ENCODE measurements at places on chromosomes 2 and 18.

GRCh38 chr2:15223887-15224286, 337.2 kb downstream of the NBAS start:
- no peak for DNase-seq

GRCh38 chr2:239222706-239223309, 178.0 kb downstream of the HDAC4 start:
- no peak for DNase-seq

DNA sequence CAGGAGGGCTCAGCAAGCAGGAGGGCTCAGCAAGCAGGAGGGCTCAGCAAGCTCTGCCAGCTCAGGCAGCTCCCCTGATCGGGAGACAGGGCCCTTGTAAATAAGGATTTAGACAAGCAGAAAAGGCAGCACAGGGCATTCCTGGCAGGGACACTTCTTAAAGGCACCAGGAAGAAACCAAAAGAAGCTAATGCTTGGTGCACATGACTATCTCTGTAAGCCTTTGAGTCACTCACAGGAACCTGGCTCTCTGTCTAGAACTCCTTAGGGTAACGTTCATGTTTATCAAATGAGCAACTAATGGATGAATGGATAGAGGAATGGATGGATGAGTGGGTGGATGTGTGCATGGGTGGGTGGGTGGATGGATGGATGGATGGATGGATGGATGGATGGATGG, 28.4 kb downstream of the TMEM37 start:
- no peak for DNase-seq

- DNase-seq: no peak
Measured at GRCh38 chr2:163248376-163249253, 410.0 kb upstream of the KCNH7 start.

GRCh38 chr18:31819106-31819924, 58.6 kb upstream of the SLC25A52 start:
- no peak for DNase-seq

DNA sequence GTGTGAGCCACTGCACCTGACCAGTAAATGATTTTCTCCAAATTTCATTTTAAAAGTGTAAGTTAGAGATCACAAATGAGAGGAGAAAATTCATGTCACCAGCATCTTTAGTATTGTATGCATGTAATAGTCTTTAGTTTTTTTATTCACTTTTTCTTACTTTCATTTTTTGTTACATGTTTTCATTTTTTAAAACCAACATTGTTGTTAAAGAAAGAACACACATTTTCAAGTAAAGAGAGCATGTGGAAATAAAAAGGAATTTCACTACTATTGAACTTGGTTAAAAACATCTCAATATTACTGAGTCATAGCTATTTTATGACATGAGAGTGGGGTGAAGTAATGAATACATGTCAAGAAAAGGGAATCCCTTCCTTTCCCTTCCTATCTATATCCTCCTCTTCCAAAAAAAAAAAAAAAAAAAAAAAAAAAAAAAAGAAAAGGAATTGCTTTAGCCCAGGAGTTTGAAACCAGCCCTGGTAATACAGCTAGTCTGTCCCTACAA, 29.1 kb upstream of the PMAIP1 start:
- no peak for DNase-seq

DNA sequence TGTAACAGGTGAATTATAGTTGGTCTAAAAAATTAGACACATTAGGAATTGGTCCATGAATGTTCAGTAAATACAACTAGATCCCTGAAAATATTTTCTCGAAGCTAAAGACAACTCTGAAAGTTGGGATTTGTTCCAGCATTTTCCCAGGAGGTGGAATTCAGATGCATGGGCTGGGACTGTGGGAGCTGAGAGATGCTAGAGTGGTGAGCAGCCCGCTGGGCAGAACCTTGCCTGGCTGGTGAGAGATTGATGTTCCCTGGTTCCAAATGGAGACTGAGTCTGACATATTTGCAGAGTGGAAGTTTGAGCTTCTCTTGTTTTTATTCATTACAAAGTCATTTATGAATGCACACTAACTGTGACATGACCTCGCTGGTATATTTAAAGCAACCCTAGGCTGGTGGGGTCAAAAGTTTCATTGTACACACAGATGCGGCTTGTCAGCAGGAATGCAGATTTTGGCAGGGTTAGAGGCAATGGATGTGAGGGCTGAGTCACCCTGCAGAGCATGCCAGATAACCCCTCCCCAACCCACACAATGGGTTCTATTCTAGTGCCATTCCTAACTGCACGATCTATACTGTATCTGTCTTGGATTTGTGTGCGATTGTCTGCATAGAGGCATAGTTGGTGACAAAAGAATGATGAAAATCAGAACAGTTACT, 23.5 kb upstream of the TMEM178A start:
- no peak for DNase-seq

- DNase-seq: no peak
Measured at GRCh38 chr18:56977771-56978170, 169.1 kb upstream of the BOD1L2 start.

DNA sequence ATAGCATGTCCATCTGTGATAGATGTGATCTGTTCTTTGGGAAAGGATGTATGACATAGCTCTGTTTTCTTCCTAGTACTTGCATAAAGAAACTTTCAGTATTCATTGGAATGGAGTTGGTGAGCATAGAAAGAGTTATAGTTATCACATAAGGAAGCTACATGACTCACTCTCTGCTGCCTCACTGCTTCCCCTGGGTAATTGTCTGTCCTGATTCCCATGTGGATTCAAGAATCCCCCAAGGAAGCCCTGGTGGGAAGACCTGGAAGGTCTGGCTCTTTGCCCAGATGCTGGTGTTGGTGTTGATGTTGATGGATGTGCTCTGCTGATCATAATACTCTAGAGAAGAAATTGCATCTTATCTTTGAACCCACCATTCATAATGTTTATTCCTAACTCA, 60.6 kb downstream of the PTPN4 start:
- DNase-seq: no peak

DNA sequence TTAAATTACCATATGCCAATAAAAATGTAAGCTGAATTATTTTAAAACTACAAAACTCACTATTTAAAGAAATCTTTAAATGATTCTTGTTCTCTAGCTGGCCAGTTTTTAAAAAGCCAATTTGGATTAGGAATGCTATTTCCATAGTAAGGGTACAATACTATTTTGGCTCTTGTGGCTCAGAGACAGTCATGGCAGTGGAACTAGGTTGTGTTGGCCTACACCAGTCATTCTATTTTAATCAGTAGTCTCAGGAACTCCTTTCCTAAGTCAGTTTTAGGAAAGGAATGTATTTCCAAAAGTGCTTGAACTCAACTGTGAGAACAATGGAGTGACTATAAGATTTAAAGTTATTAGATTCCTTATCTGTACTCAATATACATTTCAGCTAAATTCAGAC, 5.9 kb downstream of the BOLL start:
- DNase-seq: no peak

DNA sequence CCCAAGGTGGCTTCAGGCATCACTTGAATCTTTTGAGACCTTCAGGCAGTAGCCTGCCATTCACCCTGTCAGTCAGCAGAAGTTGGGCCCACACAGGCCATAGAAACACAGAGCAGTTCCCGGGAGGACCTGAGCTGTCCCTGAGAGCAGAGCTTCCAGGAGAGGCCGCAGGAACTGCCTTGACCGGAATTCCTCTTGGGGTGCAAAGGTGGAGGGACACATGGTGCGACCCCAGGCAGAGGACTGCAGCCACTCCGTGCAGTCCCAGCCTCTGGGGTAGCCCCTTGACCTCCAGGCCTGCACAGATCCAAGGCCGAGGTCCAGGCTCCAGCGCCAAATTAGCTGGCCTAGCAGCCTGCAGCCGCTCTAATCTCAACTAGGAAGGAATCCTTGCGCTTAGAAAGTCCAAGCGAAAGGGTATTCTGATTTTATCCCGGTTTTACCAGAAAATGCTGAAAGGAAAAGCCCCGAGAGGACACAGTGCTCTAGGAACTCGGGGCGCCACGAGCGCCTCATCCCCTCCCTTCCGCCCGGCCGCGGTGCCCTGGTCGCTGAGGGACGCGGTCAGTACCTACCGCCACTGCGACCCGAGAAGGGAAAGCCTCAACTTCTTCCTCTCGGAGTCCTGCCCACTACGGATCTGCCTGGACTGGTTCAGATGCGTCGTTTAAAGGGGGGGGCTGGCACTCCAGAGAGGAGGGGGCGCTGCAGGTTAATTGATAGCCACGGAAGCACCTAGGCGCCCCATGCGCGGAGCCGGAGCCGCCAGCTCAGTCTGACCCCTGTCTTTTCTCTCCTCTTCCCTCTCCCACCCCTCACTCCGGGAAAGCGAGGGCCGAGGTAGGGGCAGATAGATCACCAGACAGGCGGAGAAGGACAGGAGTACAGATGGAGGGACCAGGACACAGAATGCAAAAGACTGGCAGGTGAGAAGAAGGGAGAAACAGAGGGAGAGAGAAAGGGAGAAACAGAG, 5.4 kb downstream of the SIX2 start:
- no peak for DNase-seq

GRCh38 chr2:101328474-101329007, 20.0 kb upstream of the RNF149 start:
- no peak for DNase-seq

- DNase-seq: no peak
Measured at GRCh38 chr2:10383960-10384734, 64.0 kb downstream of the ODC1 start.

- no peak for DNase-seq
Measured at GRCh38 chr2:205216092-205216491, 466.2 kb upstream of the NRP2 start.

- no peak for DNase-seq
Measured at GRCh38 chr2:40363631-40364030, 88.3 kb downstream of the SLC8A1 start.

DNA sequence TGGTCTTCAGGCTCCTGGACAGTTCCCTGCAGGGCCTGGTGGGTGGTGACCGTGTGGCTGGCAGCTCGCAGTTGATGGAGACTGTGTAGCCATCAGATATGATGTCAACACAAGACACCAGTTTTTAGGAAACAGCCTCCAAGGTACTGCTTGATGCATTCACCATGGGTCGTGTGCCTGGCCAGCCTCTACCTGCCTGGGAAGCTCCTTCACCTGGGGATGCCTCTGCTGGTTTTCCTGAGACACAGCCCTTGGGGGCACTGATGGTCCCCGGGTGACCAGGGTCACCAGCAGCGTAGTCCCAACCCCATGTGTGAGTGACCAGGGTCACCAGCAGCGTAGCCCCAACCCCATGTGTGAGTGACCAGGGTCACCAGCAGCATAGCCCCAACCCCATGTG, 33.6 kb upstream of the KCNG2 start:
- DNase-seq: no peak

GRCh38 chr2:102669401-102669800, 50.0 kb downstream of the SLC9A2 start:
- no peak for DNase-seq

GRCh38 chr2:104781151-104781550, 72.8 kb upstream of the POU3F3 start:
- no peak for DNase-seq

GRCh38 chr2:225002656-225003045, 39.6 kb downstream of the DOCK10 start:
- no peak for DNase-seq

DNA sequence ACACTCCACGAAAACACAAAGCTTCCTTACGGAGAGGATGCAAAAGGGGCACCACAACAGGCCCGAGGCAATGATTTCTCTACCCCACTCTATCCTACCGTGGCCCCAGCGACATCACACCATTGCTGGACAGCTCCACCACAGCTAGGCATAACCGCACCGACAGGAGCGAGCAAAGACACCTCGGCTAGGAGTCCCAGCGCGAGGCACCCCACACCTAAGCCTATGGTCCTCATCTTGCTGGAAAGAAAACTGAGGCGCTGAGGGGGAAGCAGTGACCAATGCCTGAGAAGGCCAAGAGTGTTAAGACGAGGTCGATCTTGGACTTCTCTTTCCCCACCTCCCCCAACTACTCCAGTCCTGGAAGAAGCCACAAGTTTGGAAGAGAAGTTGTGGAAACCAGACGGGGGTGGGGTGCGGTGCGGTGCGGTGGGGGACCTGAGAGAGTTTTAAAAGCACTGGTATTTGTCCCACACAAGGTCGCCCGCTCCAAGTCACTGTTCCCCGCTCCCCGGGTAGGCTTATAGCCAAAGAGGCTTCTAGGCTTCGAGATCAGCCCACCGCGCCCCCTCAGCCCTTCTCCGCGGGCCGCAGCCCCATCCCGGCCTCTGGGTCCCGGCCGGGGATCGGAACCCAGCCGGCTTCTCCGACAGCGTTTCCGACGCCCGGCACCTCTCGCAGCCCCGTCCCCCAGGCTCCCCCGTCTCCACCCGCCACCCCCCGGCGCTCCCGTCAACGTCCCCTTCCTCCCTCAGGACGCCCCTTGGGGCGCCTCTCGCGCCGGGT, 766 bp downstream of the PDE6D start:
- DNase-seq: peak; percentile 16

- DNase-seq: no peak
Measured at GRCh38 chr2:75525434-75526310, 35.1 kb downstream of the EVA1A start.

- no peak for DNase-seq
Measured at GRCh38 chr2:62266433-62267038, 70.6 kb downstream of the B3GNT2 start.

DNA sequence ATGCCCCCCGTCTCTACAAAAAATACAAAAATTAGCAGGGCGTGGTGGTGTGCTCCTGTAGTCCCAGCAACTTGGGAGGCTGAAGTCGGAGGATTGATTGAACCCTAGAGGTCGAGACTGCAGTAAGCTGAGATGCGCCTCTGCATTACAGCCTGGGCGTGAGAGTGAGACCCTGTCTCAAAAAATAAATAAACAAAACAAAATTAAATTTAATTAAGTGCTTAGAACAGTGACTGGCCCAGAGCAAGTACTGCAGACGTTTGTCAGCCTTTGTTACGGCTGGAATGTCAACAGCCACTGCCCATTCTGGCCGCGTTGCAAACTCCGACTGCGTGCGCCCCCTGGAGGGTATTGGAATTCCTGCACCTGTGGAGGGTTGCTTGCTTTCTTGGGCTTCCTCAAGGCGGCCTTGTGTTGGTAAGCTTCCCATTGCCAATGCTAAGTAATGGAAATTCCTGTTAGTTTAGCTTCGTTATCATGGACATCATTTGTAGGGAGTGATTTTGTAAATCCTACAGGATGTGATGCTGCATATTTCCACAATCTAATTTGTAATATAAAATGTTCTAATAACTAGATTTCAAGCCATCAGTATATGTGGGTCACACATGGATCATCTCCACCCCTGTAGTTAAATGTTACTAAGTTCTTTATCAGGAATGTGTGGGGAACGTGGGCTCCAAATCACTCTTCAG, 15.9 kb upstream of the ATP6V1B1 start:
- DNase-seq: peak; percentile 65

- DNase-seq: no peak
Measured at GRCh38 chr2:147610496-147611040, 234.3 kb upstream of the ACVR2A start.
